ENCODE measurements at places on chromosomes 2 and 18.

DNA sequence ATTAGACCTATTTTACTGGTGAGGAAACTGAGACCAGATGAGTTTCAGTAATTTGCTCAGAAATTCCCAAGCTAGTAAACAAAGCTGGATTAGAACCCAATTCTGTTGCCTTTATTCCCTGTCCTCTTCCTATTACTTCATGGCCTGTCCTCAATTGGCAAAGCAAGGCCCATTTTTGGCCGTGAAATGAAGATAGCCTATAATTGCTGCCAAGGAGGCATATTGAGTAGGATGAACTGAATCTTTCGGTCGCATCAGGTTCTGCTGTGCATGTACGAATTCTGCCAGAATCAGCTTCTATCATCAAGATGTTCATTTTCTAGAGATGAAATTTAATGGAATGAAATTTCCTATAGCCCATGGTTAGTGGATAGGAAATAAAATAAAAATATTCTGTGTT is 1485.2 kb upstream of the PIK3C3 start:
- no peak for DNase-seq

DNA sequence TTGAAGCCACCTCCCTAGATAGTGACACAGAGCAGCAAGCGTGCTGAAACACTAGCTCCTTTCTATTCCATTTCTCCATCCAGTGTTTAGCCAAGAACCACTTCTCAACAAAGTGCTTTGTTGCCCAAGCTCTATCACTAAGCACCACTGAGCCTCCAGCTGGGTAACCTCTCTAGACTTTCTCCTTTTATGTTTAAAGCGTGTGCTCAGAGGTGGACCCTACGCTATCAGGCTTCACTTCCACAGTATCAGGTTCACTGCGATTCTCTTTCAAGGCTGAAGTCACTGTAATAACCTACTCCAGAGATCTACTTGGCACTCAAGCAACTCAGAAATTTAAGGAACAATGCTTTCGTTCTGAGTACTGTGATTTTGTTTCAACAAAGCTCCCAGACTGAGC is 197.9 kb downstream of the LNPK start:
- DNase-seq, result no peak

DNA sequence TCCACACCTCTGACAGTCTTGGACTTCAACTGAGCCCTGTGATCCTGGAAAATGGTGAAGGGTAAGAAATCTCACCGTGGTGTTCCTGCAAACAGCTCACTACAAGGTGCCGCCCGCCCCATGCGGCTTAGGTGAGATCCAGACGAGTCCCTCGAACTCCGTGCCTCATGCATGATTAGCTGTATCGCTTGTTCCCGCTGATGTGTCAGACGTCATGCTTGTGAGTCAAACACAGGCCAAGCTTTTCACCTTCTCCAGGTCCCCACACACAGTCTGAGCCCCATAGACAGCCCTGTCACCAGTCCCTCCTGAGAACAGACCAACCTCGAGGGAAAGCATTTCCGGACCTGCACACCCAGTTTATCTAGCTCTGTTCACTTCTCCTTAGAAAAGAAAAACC is 740.5 kb downstream of the GALR1 start:
- DNase-seq, result no peak

DNA sequence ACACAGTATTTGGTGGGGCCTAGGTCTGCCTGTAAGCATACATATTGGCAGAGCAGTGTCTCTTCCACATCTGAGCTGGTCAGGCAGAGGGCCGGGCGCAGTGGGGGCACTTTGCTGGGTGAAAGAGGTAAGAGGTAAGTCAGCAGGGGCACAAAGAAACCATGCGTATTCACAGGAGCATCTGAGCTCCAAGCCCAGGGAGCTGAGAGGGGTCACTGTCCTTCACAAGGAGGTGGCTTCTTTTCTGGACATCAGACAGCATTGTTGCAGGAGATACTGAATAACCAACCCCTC is 201.7 kb downstream of the AGAP1 start:
- DNase-seq, result no peak

- no peak for DNase-seq
These were observed 12.4 kb downstream of the COPS8 start for GRCh38 chr2:237097911-237098702.

- DNase-seq, result no peak
These were observed 257.7 kb downstream of the TXNL1 start for GRCh38 chr18:56380685-56381084.

DNA sequence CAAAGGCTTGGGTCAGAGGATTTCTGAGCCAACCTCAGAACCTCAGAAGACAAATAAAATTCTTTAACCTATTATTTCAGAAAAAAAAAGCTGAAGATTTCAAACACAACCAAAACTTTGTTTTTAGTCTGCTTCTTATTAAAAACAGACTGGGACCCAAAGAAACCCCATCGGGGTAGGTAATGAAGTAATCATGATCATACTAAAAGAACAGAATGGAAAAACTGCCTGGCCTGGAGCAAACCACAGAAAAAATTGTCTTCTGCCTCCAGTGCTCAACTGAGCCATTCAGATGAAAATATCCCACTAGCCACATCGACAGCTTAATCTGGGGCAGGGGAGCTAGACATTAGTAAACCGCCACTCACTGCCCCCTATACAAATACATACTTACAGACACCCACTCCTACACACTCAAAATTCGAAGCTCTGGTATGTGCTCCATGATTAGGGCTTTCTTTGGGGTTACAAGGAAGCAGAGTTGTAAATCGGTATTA is 76.5 kb downstream of the SDC1 start:
- no peak for DNase-seq

GRCh38 chr18:45374878-45375630 is 240.2 kb upstream of the SLC14A2 start:
- no peak for DNase-seq

DNA sequence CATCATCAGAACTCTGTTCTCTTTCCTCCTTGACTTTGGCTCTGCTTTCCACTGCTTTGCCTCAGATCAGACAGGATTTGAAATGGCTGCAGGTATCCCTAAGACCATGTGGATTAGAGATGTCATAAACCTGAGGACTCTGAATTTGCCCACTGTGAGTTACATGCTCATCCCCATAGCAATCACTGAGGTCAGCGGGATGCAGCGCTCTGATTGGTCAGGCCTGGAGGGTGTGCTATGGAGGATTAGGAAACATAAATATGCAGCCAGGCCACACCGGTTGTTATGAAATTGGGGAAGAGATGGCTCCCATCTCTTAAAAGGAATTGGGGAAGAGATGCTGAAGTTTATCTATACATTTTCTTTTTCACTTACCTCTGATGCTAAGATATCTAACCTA is 73.7 kb upstream of the DNAJC10 start:
- peak; percentile 71 for DNase-seq

- DNase-seq, result peak; percentile 37
These were observed 62.3 kb upstream of the CCDC195 start for GRCh38 chr2:224778474-224778877.

- DNase-seq, result no peak
These were observed 106.0 kb upstream of the RAB12 start for GRCh38 chr18:8503248-8503647.

GRCh38 chr2:145022666-145023333 is 502.9 kb upstream of the ZEB2 start:
- no peak for DNase-seq

DNA sequence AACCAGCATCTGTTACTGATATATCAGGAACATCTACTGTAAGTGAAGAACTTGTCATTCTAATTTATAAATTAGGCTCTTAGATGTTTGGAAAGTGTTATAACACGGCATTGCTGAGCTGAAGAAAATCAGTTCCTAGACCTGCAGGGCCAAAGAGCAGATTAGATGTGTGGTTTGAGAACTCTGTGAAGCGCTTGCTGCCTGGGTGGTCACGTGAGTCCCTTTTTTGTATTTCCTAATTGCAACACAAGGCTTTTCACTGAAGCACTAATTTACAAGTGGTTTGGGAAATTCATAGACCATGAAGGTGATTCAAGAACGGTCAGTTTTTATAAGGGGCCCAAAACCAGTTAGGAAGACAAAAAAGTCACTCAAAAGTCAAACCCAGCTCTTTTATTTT is 106.9 kb upstream of the SP3 start:
- DNase-seq, result no peak

GRCh38 chr2:74369976-74370375 is 10.1 kb downstream of the DCTN1 start:
- no peak for DNase-seq

DNA sequence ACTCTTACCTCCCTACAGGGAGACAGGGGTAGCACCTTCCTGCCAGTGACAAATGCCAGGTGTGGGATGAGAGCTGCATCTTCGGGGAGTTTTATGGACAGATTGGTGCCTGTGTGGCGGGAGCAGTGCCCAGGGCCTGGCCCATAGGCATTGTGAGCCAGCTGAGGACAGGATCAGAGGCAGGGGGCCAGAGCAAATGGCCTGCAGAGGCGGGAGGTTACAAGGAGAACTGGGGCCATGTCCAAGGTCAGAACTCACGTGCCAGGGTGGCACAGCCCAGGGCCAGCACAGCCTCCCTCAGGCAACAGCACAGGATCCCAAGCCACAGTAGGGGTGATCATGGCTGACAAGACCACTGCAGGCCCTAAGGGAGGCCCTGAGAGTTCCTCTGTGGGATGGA is 40.2 kb upstream of the MCFD2 start:
- no peak for DNase-seq

DNA sequence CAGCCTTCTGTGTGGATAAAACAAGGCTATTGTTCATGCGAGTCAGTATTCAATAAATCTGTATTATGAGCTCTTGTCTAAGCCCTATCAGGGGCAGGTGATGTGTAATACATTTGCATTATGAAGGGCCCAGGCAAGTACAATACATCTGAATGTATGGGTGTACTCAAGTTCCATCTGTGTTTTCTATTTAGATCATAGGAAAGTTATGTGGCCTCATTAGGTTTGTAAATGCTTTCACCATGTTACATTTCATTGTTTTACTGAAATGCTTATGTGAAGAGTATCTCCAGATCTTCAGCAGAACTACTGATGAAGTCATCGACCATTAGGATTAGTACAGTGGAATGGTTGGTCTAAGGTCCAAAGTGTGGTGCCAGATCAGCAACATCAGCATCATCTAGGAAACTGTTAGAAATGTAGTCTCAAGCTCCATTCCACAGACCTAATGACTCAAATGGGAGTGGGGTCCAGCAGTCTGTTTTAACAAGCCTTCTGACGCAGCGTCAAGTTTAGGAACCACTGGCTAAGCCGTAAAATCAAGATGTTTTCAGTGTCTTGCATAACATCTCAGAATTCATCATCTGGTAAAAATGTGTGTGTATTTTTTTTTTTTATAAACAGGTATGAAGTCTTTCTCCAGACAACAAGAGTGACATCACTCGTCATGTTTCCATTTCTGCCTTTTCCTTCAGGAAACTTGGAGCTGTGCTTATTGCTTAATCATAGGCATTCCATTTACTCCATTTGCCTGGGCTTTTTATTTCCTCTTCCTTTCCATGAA is 80.5 kb downstream of the LYPD6 start:
- DNase-seq, result no peak

- DNase-seq, result no peak
These were observed 1.6 kb downstream of the PLCL1 start for GRCh38 chr2:197805715-197806633.

DNA sequence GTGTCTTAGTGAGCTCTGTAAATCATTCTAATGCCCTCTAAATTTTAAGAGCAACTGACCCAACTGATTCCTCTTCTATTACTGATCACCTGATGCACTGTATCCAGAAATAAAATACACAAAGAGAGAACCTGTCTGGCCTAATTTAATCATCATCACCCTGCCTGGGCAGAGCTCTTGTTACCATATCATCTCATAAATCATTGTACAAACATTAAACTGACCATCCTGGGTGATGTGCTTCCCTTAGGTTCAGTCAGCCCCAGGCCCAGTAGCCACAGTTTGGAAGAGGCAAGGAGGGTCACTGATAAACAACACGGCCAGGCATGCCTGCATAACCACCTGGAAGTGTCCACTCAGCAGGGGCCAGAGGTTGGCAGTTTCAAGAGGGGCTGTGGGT is 22.7 kb upstream of the ACMSD start:
- no peak for DNase-seq

- no peak for DNase-seq
These were observed 12.9 kb downstream of the TMEM185B start for GRCh38 chr2:120210270-120210693.

GRCh38 chr2:25894135-25894830 is 16.0 kb upstream of the ASXL2 start:
- DNase-seq, result no peak

DNA sequence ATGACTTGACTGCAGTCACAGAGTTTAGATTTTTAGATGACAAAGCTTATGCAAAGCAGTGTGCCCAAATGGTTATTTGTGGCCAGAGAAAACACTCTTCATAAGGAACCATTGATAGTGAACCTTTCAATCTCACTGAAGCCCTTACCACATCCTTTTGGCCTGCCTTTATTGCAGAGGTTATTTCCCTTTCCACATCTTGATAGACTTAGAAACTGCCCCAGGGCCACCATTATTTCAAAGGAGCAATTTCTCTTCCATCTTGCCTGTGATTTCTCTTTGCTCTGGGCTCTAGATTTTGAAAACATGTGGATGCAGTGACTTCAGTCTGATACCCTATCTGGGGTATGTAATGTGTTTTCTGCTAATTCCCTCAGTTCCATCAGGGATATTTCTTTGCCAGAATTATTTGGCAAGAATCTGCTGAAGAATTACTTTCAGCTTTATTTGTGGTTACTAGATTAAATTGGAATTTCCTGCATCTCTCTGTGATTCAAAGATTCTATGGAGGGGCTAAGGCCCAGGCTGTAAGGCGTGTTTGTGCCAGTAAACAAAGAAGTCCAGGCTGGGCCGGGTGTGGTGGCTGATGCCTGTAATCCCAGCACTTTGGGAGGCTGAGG is 51.0 kb downstream of the MOGAT1 start:
- DNase-seq, result no peak

DNA sequence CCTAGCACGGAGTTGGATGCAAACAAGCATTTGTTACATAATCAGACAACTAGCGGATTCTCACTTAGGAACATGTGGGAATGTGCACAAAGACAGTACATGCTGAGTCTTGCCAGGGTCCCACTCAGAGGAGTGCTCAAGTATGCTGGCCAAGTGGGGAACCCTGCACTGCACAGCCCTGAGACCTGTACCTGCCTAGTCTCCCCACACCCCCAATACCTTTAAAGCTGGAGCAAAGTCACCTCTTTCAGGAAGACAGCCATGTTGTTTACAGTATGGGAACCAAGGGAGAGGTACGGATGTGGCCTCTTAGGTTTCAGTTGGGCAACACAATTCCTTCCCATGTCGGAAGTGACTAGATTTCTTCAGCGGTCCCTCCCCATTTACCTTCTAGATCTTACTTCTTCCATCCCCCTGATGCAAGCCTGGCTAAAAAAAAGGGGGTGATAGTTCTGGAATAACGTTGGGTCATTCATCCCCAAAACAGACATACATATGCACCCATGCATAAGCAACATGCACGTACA is 10.7 kb downstream of the CXCR1 start:
- DNase-seq, result no peak

DNA sequence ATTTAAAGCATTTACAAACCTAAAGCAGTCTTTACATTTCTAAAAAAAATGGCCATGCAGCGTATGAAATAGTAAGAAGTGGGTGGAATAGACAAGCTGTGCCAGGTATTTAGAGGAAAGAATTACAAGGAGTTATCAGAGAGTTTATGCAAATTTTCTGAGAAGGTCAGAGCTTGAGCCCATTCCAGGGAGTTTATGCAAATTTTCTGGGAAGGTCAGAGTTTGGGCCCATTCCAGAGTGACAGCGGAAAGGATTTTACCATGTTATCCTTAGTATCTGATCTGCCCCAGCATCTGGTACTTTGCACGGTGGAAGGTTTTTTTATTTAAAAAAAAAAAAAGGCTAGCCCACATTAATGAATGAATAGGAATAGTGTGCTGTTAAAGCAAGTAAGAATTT is 1.4 kb upstream of the DOK6 start:
- no peak for DNase-seq

- no peak for DNase-seq
These were observed 174.1 kb downstream of the LRATD1 start for GRCh38 chr2:14806613-14807012.

Data from H9 (cell line).